GM04503 (cell line): ENCODE measurements at places on chromosomes 7 and 10.

DNA sequence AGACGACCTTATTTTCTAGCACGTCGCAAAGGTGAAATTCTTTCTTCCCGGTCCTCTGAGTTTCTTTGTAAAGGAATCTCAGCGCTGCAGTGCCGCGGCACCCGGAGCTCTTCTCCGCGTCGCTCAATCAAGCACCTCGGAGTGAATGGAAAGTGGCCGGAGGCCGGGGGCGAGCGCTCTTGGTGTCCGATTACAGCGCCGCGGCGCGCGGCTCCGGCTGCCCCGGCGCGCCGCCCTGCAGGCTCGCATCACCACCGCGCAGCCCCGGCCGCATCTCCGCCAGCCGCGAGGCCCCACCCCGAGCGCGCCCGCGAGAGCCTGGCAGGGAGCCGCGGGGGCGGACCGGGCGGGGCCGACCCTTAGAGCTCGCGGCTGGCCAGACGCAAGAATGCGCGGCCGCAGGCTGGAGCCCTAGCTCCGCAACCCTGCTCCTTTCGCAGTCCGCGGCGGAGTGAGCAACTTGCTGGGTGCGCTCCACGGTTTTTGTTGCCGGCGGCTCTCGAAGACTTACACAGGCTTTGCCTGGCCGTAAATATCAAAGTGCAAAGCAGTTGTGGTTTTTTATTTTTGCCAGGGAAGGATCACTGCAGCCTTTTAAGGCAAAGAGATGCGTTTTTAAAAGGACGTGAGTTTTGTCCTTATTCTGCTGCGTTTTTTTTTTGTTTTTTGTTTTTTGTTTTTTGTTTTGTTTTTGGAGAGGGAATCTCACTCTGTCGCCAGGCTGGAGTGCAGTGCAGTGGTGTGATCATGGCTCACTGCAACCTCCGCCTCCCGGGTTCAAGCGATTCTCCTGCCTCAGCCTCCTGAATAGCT, at the start of gene SEMA3C:
SEMA3C (minus strand) TSS at position 143 of the 813 bp plus-strand sequence. CDS start 2,270 bp downstream, outside the sequence.
- peak; percentile 66 for DNase-seq

DNA sequence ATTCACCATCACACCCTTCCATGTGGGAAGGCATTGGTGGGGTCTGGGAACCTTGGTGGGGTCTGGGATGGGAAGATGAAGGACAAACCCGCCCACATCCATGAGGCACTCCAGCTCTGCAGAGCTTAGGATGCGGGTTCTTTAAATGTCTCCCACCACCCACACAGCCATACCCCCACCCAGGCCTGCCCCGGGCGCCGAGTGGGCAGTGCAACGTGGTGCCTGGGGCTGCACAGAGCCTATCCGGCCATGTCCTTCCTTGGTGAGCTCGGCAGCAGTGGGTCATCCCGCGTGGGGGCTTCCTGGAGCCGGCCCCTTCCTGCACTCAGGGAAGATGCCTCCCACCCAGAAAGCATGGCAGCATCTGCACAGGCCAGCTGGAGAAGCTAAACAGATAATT, 163.5 kb upstream of the TCERG1L start:
- DNase-seq = no peak

DNA sequence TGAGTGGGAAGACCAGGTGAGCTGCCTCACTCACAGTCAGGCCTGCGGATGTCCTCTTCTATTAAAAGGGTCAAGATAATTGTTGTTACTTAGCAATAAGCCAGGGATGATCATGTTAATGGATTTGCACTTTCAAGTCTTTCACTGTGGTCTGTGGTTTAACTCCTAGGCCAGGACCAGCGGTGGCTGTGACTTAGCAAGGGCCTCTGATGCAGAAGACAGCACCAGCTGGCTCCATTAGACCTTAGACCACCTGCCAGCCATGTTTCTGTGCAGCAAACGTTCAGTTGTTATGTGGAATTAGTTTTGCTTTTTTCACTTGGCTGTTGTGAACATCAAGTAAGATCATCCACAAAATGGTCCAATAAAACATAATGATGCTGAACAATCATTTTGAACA, 537.3 kb downstream of the TNS3 start:
- no peak for DNase-seq

DNA sequence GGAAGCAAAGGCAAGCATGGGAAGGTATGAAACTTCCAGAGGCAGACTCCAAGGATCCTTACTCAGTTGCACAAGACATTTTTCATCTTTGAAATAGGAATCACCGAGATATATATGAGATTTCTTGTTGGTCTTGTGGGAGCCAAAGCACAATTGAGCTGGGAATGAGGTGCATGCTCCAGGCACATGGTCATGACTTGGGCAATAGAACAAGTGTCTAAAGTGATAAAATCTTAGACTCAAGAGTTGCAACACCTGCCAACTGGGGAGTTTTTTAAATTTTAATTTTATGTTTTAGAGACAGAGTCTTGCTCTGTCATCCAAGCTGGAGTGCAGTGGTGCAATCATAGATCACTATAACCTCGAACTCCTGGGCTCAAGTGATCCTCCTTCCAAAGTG, 169.5 kb upstream of the ADCY1 start:
- no peak for DNase-seq
